ENCODE measurements at places on chromosomes 12 and 14. TPM values are rescaled to one million over a fixed set of nuclear protein-coding genes. Genes with fewer than 3 reads are reported as not detected.

The TPCN1 gene
- 39.6 TPM for total RNA-seq

The TPPP2 gene
- total RNA-seq, result not detected

DNA sequence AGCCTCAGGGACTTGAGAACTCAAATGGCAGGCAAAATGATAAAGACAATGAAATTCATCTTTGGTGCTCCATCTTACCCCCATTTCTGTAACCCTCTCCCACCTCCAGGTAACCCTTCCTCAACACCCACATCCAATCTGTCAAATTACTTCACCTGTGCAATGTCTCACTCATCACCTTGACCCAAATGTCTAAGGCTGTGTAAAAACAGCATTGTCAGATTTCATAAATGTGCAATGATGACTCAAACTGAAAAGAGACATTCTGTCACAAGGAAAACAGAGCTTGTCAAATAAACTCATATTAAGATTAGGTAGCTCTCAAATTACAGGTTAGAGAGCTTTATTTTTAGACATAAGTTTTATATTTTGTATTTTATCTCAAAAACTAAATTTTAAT is 19.9 kb upstream of the COCH start:
- DNase-seq, result no peak

The CLEC7A gene
- 75.7 TPM for total RNA-seq

The ESR2 gene
- total RNA-seq, result 0.58 TPM

The STAB2 gene
- 1.3 TPM for total RNA-seq

- no peak for DNase-seq
Observed at GRCh38 chr12:16218234-16218633, 59.3 kb downstream of the SLC15A5 start.

The SPTB gene
- 2.3 TPM for total RNA-seq

DNA sequence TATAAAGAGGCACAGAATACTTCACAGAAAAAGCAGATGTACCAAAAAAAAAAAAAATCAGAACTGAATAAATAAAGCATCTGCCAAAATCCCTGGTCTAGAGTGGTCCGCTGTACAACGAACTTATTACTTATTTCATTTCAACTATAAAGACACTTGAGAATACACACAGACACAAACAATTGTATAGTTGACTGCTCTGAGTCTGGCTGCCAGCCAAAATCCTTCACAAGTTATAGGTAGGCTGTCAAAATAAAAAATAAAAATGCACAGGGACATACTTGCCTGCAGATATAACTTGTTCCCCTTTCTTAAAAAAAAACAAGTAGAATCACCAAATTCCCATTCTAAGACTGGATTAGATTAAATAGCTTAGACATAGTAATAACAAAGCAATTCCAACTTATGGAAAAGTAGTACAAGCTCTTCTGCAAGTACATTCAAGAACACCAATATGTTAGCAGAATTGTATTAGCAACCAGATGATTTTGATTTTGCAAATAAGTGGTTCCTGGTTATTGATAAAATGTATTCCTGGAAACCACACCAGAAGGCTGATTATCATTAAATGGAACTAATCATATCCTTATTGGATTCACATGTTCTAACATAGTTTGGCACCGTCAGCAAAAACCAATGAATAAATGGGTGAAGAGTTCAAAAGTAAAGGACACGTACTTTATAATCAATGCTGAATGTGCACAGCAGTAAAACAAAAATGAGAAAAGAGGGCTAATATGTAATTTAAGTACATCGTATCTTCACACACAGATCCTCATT is 248.5 kb downstream of the NELL2 start:
- no peak for DNase-seq

The KRT72 gene
- not detected for total RNA-seq

DNA sequence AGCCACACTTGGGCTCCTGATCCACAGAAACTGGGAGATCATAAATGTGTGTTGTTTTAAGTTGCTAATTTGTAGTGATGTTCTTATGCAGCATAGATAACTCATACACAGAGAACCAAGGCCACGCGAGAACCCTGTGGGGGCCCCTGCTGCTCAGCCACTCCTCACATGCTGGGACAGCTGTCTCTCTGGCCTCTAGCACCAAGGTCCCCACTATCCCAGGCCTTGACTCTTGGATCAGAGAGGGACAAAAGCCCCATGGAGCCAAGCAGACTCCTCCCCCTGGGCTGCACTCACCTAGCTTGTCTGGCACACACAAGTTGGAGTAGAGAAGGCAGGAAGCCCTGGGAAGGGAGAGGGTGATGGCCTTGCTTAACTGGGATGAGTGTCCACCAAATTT is 11.3 kb downstream of the PLD4 start:
- DNase-seq, result no peak

GRCh38 chr12:55955800-55956508 is 9.9 kb downstream of the PMEL start:
- DNase-seq, result no peak

The ANO2 gene
- 10.5 TPM for total RNA-seq

- DNase-seq, result no peak
Observed at GRCh38 chr14:102902086-102902485, 20.4 kb upstream of the AMN start.

The GPR84 gene
- total RNA-seq, result 10.3 TPM

The CFAP54 gene
- 3.2 TPM for total RNA-seq

The JPH4 gene
- total RNA-seq, result 1.3 TPM

The ESPL1 gene
- total RNA-seq, result 4.1 TPM

The CD27 gene
- 1.4 TPM for total RNA-seq

DNA sequence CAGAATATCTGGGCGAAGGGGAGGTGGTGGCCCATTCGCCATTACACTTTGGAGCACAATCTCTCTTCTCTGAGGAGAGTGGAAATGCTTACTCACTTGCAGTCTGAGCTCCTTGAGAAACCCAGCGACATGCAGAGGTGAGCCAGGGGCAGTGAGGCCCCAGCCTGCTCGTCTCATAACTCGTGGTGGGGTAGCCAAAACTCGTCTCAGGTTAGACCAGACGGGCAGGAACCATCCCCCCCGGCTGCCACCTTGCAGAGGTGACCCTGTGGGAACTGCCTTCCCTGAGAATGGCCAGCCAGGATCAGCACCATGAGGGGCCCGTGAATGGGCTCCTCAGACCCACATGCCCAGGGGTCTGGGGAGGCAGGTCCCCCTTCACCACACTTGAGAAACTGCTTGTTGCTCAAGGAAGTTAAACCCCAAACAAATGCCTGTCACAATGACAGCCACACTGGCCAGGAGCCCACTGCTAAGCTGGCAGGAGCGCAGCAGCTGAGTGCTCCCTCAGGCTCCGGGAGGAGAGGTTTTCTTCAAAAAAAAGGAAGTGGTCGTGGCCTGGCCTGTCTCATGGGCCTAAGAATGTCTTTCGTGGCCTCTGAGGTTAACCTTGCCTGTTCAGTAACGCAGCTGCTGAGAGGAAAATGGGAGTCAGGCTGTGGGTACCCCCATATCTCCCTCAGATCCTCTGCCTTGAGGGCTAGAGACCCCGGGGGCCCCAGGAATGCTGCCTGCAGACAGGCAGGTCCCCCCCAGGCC is 9.2 kb upstream of the ALDH2 start:
- DNase-seq, result peak; percentile 82

The TIMELESS gene
- total RNA-seq, result 22.1 TPM

The TFCP2 gene
- 24.1 TPM for total RNA-seq

The SDS gene
- total RNA-seq, result 3.2 TPM

The DPPA3 gene
- total RNA-seq, result not detected

DNA sequence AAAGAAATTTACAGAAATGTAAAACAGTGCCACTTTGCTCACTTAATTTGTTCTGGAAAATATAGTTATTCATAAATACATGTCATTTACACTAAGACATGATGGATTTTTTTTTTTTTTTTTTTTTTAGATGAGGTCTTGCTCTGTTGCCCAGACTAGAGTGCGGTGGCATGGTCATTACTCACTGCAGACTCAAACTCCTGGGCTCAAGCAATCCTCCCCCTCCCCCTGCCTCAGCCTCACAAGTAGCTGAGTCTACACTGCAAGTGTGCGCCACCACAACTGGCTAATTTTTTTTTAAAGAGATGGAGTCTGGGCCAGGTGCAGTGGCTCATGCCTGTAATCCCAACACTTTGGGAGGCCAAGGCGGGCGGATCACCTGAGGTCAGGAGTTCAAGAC is 101.2 kb downstream of the PPP2R5C start:
- DNase-seq, result no peak

GRCh38 chr14:42475289-42475688 is 868.6 kb downstream of the LRFN5 start:
- DNase-seq, result no peak

- peak; percentile 33 for DNase-seq
Observed at GRCh38 chr12:130526813-130527212, 189.1 kb downstream of the PIWIL1 start.

DNA sequence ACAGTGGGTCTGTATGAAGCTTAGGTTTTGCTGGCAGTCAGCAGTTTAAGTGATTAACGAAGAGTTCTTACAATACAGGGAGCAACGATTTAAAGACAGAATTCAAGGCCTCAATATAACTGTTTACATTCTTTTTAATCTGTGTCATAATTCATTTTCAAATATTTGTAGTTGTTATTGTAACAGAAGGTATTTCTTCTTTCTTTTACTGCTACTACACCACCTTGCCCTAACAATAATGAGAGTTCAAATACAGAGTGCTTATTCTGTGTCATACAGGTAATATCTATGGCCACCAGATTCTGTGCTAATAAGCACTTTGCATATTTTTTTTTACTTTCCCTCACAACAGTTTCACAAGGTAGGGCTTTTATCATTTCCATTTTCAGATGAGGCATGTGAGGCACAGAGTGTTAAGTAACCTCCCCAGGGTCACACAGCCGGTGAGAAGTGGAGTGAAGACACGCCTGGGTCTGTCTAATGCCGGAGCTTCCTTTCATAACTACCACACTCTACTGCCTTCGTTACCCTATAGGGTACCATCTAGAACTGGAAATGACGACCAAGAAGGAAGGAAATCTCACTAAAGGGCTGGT is 81.9 kb downstream of the PELI2 start:
- DNase-seq, result no peak

DNA sequence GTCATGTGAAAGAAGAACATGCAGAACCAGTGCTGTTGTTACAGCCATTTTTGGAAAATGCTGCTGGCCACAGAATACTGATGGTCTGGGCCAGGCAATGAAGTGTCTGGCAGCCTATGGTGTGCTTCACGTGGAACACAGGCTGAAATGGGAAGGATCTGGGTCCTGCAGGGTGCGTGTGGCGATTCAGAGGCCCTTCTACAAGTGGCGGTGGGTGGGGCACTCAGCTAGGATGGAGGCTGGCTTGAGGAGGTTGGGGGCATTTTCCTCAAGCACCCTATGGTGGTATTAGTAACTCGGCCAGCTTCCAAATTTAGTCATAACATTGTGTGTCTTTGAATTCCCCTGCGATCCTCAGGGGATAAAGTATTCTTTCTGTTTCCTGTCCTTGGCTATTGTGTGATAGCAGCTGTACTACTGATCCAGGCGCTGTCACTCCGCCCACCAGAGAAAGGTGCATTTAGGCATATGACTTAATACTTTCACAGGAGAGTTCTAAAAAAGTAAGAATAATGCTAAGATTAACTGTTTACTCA is 9.2 kb upstream of the RAD52 start:
- DNase-seq, result no peak

The AVPR1A gene
- total RNA-seq, result 0.26 TPM

DNA sequence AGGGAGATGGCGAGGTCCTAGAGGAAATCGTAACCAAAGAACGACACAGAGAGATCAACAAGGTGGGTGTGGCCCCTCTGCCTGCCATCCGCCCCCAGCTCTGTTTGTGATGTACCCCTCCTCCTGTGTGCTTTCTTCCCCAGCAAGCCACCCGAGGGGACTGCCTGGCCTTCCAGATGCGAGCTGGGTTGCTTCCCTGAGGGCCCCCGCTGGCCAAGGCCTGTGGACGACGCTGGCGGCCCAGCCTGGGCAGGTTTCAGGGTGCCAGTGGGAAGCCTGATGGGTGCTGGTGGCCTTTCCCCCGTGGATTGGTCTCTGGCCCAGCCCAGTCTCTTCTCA is 2.0 kb downstream of the ARL6IP4 start:
- no peak for DNase-seq

The SLC39A5 gene
- total RNA-seq, result not detected

DNA sequence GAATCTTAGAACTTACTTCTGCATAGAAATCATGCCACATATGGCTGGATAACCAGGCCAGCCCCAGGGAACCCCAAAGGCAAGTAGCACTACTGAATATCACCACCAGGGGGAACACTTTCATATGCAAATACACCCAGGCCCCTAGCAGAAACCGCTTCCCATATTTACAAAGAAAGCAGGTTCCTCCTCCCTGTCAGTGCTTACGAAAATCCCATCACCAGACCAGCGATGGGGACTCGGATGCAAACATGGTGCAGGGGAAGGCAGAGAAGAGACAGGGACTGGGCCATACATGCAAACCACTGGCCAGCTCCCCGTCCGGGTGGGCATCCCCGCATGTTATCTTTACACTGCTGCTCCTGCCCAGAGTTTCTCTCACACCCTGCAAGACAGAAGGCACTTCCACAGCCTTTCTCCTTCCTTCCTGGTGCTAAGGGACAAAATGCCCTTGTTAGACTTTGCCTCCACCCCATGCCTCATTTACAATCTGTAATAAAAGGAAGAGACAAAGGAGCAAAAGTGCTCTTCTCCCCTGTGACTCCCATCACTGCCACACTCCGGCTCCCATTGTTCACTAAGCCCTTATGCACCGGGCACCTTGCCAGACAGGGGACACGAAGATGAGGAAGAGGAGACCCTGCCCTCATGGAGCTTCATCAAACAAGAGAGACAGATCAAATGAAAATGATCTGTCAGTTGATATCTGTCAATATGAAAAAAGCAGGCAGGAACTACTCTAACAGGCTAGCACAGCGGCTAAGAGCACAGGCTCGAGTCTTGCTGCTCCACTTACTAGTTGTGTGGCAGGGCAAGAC is 62.3 kb downstream of the PTPN21 start:
- peak; percentile 72 for DNase-seq

GRCh38 chr12:96751626-96752025 is 155.4 kb upstream of the NEDD1 start:
- DNase-seq, result no peak

The INHBC gene
- not detected for total RNA-seq

DNA sequence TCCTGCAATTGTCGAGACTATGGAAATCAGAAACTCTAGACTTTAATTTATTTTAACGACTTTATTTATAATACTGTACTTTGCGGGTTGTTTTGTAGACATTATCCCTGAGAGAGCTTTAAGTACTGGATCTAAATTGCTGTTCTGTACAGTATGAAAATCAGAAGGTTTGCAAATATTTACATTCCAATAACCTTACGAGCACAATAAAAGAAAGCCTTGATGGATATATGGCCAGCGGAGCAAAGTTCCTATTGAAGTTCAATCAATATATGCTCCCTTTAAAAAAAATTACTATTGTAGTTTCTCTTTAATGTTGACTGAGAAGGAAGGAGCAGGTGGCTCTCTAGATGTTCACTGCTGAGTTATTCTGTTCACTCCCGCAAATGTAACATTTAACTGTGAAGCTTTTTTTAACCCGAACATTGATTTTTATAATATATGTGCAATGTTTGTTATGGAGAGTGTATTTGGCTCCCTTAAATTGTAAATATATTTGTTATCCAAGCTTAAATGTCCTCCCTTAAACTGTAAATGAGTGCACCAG is 235.3 kb downstream of the PLCZ1 start:
- no peak for DNase-seq

GRCh38 chr12:110304061-110304551 is 23.1 kb downstream of the ATP2A2 start:
- no peak for DNase-seq

GRCh38 chr14:105075379-105076295 is 10.4 kb upstream of the GPR132 start:
- no peak for DNase-seq
